ENCODE measurements at places on chromosomes 16 and 17.

DNA sequence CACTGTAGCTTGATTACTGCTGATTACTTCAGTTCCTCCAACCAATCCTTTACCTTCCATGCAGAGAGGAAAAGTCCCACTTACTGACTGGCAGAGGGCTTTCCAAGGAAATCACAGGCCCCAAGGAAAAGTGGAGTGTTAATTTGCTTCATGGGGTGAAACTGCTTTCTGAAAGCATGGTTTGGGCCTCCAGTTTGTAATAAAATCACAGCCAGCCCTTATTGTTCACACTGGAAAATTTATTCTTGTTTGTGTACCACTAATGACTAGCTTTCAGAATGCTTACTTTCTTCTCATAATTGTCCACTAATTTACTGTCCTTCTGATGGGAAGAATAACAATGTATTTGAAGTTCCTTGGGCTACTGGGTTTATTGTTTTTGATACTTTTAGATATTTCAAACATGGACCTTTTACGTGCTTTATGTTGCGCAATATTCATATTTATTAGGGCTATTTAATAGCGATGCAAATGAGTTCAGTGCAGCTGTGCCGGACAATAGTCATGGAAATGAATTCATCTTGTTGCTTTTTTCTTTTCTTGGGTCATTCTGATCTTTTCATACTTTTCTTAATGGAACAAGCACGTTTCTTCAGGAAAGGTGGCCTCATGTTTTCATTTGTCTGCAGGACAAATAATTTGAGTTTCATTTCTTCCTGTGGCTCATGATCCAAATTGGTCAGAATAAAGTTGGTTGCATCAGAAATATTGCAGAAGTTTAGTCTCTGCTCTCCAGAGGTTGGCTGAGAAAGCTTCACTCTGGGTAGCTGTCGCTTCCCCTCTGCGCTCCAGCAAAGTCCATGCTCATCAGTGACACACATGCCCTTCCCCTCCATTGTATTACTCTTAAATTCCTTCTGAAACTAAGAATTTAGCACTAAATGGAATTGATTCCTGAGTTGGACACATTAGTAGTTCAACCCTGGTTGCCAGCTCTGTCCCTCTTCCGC, 128.7 kb downstream of the PRKCA start:
- no peak for DNase-seq

GRCh38 chr17:35069311-35069710, 5.8 kb upstream of the RFFL start:
- DNase-seq: no peak

- DNase-seq: no peak
These were observed 22.2 kb downstream of the SLC38A8 start for GRCh38 chr16:84020353-84020752.

DNA sequence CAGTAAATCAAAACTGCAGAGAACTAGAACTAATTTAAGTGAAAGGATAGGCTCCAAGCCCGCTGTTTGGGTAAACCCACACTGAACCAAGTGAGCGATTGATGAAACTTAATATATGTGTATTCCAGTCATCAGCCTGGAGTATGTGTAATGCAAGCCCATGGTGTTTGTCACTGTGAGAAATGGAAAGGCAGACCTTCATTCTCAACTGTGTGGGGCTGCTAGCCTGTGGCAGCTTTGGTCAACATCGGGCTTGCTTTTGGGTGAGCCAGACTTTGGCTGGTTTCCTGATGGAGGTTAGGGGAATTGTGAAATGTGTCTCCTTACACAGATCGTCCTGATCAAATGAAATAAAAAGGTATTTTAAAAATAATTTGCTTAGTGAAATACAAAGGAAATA, 279.9 kb downstream of the IRX3 start:
- no peak for DNase-seq

DNA sequence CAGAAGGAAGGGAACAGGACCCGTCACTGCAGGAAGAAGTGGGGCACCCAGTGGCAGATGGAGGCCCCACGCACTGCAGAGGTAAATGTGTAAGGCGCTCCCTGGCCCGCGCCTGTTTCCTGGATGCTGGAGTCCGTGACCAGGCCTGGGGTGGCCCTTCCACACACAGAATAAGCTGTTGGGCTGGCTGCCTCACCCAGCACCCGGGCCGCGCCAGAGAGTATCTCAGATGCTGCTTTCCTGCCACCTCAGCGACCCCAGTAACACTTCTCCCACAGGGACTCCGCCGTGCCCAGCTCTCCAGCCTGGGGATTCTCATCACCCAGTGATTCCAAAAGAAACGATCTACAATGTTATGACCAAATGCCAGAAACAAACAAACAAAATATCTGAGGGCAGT, 1993.1 kb downstream of the TP53TG3F start:
- DNase-seq: no peak

GRCh38 chr17:2053380-2054261, 1.3 kb upstream of the HIC1 start:
- DNase-seq: peak; percentile 66

DNA sequence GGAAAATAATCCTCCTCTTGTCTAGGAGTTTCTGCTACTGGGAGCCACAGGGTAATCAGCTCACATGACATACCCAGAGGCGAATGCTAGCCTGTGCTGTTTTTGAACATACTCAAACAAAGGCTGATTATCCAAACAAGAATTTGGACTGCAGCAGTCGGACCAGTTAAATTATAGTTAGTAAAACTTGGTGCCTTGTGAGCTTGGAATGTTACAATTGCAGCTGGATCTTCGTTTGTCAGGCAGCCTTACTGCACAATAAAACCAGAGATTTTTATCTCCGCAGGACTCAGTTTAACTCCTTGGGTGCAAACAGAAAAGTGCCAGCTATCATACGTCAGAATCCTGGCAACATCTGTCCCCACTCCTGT, 163.8 kb upstream of the TBX2 start:
- DNase-seq: no peak

- no peak for DNase-seq
These were observed 14.8 kb downstream of the HDAC5 start for GRCh38 chr17:44108440-44109311.

GRCh38 chr17:13484020-13484419, 117.7 kb downstream of the HS3ST3A1 start:
- no peak for DNase-seq

GRCh38 chr17:28228109-28228840, 90.7 kb upstream of the TMEM97 start:
- DNase-seq: no peak

GRCh38 chr16:75801307-75801706, 75.0 kb upstream of the CPHXL start:
- DNase-seq: no peak

Data from activated CD4-positive, alpha-beta T cell treated with anti-CD3 and anti-CD28 coated beads, Interleukin-2, amount 50 U/mL, for 4 hours (primary cell).